Upper lobe of left lung (tissue), 6 donors: ENCODE measurements at places on chromosomes 1 and 21. TPM values are rescaled to one million over a fixed set of nuclear protein-coding genes. Genes with fewer than 3 reads are reported as not detected.

COL6A1 gene
- 104 TPM for total RNA-seq

C1orf21 gene
- total RNA-seq, result 78.3 TPM

TTC39A gene
- 96.4 TPM for total RNA-seq

NBPF4 gene
- not detected for total RNA-seq

CELA2A gene
- total RNA-seq, result 0.83 TPM

C1QA gene
- total RNA-seq, result 424 TPM

AQP10 gene
- 0.15 TPM for total RNA-seq

PHGDH gene
- total RNA-seq, result 24.1 TPM

GPR161 gene
- 11.1 TPM for total RNA-seq

AMY1A gene
- total RNA-seq, result 3.3 TPM

LRRC7 gene
- not detected for total RNA-seq

C1orf141 gene
- 5.0 TPM for total RNA-seq

- no peak for DNase-seq
These were observed 33.6 kb upstream of the RGS16 start for GRCh38 chr1:182637769-182638168.

GRCh38 chr1:222307621-222308020 is 240.3 kb downstream of the HHIPL2 start:
- DNase-seq, result no peak

DNA sequence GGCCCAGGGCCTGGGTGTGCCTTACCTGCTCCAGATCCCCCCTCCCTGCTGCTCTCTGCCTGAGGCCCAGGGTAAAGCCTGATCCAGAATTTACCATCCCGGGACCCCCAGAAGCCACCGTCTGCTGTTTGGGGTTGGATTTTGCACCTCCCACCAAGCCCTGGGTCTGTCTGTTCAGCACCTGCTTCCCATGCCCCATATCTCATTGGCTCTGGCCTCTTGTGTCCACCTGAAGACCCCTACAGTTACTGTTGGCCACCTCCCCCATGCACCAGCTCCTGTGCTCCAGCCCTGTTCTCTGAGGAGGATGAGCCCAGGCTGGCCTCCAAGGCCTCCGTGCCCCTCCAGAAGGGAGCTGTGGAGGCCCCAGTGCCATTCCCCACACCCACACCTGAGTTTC is 113.9 kb downstream of the GRIK3 start:
- DNase-seq, result no peak

DNA sequence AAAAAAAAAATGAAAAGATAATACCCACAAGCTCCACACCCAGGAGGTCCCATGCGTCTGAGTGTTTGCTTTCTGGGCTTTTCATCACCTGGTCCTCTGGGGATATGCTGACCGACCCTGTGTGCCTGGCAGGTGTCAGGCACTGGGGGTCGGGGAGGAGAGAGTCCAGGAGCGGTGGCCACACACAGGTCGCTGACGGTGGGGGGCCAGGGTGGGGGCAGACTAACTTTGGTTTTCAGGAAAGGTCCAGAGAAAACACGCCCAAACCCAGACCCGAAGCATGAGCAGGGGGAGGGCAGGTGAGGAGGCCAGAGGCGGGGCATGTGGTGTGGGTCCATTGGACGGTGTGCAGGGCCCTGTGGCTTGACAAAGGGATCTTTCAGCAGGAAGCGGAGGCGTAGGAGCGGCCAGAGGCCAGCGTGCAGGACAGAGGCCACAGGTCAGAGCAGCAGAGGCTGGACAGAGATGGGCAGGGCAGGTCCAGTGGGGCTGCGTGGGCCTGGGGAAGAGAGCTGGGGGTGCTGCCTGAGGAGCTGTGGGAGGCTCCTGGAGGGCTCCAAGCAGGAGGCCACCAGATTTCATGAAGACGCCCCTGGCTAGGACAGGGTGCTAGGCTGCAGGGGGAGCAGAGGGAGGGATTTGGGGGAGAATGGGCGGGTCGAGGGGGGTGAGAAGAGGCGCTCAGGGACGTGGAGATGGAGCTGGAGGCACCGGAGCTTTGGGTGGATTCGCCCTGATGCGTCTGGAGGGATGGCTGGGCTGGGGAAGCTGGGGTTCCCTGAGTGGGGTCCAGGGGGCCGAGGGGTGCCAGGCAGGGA is 15.8 kb downstream of the RNF223 start:
- DNase-seq, result peak; percentile 59

DNA sequence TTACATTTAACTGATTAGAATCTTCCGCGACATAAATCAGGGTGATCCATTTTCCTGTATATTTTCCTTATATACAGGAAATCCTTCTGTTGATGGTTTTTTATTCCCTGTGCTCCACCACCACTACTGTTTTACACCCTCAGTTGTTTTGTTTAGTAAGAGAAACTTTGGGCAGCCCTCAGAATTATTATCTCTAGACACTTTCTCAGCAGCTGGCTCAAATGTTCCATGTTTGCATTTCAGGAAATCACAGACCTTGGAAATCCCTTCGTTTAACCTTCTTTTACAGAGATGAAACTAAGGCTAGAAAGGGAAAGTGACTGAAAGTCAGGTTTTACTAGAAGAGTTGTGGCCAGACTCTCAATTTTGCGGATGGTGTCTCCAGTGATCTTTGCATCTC is 15.2 kb downstream of the ZNF697 start:
- DNase-seq, result no peak

DNA sequence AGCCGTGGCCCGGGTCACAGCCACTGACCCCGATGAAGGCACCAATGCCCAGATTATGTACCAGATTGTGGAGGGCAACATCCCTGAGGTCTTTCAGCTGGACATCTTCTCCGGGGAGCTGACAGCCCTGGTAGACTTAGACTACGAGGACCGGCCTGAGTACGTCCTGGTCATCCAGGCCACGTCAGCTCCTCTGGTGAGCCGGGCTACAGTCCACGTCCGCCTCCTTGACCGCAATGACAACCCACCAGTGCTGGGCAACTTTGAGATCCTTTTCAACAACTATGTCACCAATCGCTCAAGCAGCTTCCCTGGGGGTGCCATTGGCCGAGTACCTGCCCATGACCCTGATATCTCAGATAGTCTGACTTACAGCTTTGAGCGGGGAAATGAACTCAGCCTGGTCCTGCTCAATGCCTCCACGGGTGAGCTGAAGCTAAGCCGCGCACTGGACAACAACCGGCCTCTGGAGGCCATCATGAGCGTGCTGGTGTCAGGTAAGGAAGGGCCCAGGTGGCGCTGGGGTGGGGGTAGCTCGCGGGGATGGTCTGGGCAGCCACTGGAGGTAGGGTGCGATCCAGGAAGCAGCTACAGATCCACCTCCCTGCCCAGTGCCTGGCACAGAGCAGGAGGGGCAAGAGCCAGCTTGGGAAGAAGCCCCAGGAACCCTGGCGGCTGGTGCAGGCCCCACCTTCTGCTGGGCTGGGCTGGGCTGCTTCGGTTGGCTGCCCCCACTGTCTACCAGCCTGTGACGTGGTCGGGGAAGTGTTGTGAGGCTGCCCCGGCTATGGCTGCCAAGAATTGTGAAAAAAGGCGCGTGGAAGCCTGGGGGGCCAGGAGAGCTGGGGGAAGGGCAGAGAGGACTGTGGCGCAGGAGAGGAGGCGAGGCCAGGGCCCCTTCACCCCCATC is 3.8 kb downstream of the CELSR2 start:
- no peak for DNase-seq

DNA sequence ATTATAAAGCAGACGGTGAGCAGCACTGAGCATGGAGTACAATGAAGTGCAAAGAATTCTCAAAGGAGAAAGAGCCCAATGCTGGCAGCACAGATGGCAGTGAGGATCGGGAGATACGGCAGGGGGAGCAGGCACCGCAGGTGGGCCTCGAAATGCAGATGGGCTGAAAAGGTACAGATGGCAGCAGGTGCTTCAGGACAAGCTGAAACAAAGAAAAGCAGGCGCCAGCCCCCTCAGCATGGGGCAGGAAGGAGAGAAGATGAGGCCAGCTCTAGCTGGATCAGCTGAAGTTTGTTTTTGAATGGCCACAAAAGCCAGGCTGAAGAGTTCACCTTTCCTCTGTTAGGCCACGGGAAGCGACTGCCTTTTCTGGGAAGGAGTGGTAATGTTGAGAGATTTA is 7.7 kb downstream of the CFAP298 start:
- DNase-seq, result no peak

DNA sequence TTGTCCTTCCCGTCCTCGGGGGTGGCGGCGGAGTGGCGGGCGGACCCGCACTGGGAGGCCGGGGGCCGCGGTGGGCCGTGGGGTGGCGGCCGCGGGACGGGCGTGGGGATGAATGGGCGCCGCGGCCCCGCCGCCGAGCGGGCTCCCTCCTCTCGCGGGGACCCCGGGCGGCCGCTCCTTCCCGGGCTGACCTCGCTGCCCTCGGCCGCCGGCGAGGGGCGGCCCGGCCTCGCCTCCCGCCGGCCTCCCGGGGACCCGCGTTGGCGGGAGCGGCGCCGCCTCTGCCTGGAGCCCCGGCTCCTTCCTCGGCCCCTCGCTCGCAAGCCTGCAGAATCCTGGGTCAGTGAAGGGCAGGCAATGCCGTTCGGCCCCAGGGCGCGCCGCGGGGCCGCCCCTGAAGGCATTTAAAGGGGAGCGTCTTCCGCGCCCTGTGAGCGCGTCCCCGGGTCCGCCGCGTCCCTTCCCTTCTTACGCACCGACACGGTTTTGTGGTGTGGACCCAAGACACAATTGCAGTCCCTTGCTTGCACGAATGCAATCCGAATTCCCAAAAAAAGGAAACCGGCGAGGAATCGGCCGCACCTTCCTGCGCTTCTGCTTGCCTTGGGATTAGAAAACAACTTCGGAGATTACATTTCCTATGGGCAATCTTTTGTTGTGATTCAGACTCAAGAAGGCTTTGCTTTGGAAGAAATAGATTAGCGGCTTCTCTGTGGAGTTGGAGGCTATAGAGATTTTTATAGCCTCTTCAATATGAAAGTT is 776 bp downstream of the ITSN1 start:
- DNase-seq, result peak; percentile 28

- no peak for DNase-seq
These were observed 2.5 kb downstream of the FCRL2 start for GRCh38 chr1:157774412-157774811.

- DNase-seq, result peak; percentile 90
These were observed 516 bp downstream of the PHLDA3 start for GRCh38 chr1:201468501-201468843.

- no peak for DNase-seq
These were observed 163.4 kb downstream of the DNM3 start for GRCh38 chr1:172004671-172005070.

GRCh38 chr1:82346141-82346540 is 545.4 kb downstream of the ADGRL2 start:
- no peak for DNase-seq

DNA sequence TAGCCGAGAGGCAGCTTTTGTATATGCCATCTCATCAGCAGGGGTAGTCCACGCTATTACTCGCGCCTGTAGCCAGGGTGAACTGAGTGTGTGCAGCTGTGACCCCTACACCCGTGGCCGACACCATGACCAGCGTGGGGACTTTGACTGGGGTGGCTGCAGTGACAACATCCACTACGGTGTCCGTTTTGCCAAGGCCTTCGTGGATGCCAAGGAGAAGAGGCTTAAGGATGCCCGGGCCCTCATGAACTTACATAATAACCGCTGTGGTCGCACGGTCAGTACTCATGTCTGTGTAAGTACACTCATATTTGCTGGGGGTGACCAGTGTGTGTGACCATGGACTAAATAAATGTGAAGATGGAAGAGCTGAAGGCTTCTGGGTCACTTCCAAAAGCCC is 7.4 kb downstream of the WNT2B start:
- DNase-seq, result no peak

DNA sequence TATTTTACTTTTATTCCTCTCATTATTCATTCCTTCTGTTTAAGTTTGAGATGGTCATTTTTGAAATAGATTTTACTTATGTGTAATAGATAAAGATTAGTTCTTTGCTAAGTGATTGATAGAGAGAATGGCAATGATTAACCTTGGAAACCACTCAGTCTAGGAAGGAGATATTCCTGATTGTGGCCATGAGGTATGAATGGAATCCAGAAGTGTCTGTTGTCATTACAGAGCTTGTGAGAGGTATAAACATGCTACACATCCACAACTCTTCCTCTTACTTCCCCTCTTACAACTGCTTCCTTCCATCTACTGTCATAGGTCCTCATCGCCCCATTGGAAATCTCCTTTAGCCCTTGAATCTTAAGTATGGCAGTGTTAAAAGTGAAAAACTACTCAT is 988.8 kb upstream of the B3GALT2 start:
- DNase-seq, result no peak

- no peak for DNase-seq
These were observed 191.7 kb upstream of the CAMK1G start for GRCh38 chr1:209391792-209392191.

GRCh38 chr1:197222025-197222685 is 45.9 kb upstream of the CRB1 start:
- DNase-seq, result peak; percentile 77

DNA sequence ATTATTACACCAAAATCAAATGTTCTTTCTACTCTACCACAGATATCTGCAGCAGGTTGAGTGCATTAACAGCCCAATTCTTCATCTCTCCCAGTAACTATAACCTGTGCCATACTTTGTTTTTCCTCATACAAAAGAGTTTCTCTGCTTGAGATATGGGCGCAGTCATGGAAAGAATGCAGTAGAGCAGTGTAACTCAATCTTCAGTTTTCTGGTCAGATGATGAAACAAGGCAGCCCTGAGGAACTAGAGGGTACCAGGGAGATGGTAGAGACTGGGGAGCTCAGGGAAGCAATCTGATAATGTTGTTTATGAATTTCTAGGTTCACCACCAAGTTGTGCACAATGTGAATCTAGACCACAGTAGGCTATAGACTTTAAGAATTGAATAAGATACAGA is 39.6 kb downstream of the ASPM start:
- DNase-seq, result no peak

GRCh38 chr1:5954964-5955363 is 37.3 kb downstream of the NPHP4 start:
- DNase-seq, result no peak

DNA sequence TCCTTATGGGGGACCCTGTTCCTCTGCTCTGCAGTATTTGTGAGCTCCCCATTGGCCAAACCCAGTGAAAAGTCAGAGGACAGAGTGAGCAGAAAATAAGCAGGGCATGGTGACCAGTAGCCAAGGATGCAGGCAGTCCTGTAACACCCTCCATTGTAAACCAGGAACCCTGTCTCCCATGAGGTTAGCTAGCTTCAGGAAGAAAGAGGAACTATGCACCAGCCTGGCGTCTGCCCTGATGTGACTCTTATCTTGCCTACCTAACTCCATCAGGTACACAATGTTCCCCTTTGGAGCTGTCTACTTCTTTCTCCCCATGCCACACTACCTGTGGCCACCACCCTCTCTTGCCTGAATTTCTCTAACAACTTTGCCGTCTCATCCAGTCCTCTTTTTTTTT is 119.2 kb downstream of the LRIG2 start:
- no peak for DNase-seq

- no peak for DNase-seq
These were observed 758 bp upstream of the SPRR5 start for GRCh38 chr1:152946248-152946647.

GRCh38 chr1:216721863-216722262 is 1.4 kb downstream of the ESRRG start:
- DNase-seq, result no peak
